ENCODE measurements at places on chromosomes 6 and 20.

DNA sequence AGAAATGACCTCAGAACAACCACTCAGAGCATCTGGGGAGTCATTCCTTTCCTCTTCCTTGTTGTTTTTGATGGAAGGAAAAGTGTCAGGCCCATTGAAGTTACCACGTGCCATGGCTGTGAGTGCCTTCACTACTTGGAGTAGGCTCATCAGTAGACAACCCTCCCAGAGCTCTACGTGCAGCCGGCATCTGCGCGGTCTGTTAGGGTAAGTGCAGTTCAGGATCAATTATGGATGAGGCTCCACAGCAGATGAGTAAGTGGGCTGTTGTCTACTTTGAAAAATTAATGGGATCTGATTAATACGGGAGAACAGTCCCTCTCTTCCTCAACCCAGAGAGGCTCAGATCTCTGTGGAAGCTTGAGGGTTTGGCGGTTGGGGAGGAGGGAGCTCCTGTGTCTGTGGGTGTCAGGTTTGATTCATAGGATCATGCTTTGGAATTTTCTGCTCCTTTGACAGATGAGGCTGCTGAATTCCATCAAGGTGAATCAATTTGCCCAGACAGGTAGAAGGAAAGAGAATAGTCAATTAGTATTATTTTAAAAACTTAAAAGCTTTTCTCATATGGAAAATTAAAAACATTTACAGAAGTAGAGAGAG lies 93.8 kb upstream of the TOX2 start:
- no peak for DNase-seq

DNA sequence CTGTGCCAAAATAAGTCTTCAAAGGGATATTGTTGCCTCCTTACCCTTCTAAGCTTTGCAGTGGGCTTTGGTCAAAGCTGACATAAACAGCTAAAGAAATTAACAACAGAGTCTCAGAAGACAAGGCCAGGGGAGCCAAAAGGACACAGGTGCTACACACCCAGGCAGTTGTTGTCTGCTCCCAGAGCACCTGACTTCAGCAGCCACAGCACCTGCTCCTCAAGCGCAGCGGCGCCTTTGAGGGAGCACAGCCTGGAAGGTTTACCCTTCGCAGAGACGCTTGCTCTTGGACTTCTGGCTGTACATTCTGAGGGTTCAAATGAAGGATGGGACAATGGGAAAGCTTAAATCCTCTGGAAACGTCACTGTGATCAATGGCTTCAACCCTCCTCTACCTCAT lies 16.6 kb downstream of the B4GALT5 start:
- DNase-seq, result no peak

DNA sequence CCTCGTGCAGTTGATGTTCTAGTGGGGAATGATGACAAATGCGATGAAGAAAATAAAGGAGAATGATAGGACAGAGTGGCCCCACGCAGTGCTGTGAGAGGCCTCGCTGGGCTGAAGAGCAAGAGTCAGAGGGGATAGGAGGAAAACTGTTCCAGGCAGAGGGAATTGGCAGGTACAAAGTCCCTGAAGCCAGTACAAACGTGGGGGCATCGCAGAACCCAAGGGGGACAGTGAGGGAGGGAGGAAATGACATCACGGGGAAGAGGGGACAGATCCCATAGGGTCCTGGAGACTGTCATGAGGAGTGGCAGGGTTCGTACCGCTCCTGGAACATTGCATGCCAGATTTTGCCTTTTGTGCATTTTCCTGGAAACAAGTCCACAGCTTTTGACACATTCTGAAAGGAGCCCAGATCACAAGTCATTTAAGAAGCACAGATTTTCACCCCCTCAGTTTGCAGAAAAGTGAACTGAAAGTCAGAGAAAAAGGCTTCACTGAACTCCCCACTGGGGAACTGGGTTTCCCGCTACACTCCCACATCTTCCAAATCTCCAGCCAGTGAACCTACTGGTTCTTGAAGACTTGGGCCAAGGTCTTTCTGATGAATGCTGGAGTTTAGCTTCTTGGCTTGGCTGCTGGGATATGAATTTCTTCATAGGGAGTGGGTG lies 77.0 kb downstream of the SULF2 start:
- no peak for DNase-seq

DNA sequence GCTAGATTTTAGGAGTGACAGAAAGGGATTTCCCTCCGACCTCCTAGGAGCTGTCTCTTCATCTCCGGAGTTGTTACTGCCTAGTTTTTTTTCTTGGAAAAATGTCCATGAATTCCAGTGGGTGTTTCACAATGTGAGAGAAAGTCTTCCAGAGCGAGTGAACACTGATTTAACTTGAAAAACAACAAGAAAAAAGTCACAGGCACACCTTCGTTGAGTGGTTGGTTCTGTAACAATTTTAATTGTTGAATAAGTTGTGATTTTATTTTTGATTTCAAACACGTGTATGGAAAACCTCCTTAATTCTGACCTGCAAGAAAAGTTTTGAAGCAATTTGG lies 2.9 kb downstream of the TFAP2C start:
- no peak for DNase-seq

DNA sequence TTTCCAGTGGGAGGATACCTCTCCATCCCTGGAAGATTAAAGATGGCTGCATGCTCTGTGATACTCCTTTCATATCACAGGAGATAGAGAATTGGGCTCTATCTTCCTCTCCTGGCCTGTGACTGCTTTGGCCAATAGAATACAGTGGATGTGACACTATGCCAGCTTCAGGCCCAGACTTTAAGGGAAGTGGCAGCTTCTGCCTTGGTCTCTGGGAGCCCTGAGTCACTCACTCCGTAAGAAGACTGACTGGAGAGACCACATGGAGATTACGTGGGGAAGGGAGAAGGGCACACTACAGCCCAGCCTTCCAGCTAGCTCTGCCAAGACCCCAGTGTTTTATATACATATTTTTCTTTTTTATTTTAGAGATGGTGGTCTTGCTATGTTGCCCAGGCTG lies 10.4 kb upstream of the MMP9 start:
- no peak for DNase-seq

- no peak for DNase-seq
Measured at GRCh38 chr6:146767632-146768031, 168.9 kb downstream of the ADGB start.

- no peak for DNase-seq
Measured at GRCh38 chr6:54737247-54737646, 109.3 kb upstream of the FAM83B start.

DNA sequence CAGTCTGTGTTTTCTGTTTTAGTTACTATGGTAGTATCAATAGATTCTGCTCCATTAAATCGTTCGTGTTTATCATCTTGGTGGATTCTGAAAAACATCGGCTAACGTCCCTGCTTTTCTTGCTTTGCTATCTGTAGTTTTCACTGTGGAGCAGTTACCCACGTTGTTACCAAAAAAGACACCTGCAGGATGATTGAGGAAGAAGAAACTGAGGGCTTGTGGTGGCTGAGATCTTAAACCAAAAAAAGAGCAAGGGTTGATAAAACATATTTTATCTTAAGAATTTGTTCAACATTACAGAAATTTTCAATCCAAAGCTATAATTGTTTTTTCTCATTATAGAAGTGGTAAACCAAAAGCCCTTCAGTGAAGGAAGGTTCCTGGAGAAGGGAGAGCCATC lies 166.3 kb downstream of the FARS2 start:
- DNase-seq, result no peak

DNA sequence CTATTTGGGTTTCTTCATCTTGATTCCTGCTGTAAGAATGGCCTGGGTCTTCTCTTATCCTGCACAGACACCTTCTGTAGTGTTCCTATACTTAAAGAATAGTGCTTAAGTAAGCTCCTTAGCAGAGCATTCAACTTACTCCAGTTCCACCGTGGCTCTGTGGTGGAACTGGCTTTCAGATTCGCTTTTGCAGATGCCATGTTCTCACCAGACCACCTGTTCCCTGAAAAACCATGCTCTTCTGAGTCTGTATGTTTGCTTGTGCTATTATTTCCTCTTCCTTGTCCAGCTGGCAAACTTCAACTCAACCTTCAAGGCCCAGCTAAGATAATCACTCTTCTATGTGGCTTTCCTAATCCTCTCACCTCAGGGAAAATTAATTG lies 4.9 kb downstream of the ELMO2 start:
- no peak for DNase-seq

DNA sequence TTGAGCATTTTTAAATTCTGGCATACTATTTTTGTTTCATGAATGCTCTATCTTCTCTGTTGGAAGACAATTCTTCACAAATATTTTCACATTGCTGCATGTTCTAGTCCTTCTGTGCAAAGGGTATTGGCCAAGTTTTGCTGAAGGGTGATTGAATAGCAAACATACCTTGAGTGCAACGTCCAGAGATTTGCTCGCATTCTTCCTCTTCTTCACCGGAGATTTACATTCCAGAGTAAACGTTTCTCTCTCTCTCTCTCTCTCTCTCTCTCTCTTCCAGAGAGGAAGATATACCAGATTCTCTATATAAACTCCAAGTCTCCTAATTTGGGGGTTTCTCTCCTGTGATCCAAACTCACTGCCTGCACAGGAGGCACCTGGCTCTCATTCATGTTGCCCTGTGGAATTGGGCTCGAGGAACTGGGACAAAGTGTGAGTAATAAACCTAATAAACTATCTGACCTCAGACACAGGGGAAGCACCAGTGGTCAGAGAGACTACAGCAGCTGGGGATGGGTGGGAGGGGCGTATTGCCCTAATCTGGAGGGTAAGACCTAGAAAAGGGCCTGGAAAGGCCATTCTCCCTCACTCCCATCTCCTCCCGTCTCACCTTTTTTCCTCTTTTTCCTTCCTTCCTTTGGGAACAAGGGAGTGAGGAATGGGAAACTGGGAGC lies 1.1 kb upstream of the TREML1 start:
- no peak for DNase-seq

GRCh38 chr6:37368961-37369320 lies 15.2 kb downstream of the RNF8 start:
- DNase-seq, result no peak

- no peak for DNase-seq
Measured at GRCh38 chr6:52243282-52243893, 912 bp downstream of the IL17F start.

DNA sequence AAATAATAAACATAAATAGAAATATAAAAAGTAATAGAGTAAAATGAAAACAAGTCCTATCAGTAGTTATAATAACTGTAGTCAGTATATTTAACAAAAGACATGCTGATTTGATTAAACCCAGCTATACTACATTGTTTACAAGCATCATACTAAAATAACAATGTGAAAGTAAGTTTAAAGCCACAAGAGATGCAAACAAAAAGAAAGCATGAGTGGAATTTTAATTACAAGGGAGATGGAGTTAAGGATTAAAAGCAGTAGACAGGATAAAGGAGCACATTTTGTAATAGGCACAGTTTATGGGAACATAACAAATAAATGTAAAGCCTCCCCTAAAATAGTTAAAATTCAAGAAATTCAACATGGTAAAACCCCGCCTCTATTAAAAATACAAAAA lies 41.5 kb downstream of the SENP6 start:
- no peak for DNase-seq

DNA sequence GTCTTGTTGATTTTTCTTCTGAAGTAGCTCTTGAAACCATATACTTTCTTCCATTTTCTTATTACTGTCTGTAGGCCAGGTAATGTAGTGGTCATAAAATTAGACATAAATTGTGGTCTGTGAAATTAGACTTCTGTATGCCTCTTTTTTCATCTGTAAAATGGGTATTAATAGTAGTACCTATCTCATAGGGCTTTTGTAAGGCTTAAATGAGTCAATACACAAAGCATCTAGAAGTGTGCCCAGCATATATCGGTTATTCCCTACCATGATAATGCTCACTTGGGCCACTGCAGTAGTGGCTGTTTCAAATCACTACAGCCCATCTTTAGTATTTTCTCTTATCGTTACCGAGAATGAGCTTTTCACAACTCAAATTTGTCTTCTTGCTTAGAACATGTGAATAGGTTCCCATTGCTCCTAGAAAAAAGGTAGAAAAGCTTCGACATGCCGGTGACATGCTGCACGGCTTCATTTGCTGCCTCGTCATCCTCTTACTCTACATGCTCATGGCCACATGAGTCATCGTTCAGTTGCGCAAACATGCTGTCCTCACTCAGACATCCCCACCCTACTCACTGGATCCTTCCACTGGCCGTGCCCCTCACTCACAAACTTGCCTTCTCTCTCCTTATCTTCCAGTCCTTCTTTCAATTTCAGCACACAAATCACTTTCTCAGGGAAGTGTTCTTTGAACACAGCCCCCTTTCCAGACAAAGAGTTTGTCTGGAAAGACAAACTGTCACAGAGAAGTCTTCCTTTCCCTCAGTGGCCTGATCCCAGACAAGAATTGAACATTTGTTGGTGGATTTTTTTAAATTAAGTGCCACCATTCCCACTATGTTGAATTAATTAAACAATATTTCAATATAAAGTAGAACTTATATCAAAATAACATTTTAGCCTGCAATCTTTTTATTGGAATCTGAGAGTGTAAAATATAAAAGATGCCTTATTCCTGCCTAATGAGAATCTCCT lies 32.2 kb upstream of the ERVFRD-1 start:
- no peak for DNase-seq

DNA sequence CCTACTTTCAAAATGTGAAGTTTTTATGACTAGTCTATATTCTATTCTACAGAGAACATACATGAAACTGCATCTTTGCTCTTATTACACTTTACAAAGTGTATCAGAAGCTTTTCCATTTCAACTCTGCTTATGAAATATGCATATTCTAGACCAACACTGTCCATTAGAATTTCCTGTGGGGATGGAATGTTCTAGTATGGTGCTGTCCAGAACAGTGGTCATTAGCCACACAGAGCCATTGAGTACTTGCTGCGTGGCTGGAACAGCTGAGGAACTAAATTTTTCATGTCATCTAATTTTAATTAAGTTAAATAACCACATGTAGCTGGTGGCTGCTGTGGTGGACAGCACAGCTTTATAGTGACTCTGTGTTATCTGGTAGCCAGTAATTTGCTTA lies 105.9 kb upstream of the PDE10A start:
- DNase-seq, result no peak

GRCh38 chr6:140744659-140745320 lies 1370.3 kb upstream of the CITED2 start:
- DNase-seq, result no peak

- no peak for DNase-seq
Measured at GRCh38 chr20:35039146-35039545, 53.5 kb downstream of the TRPC4AP start.

DNA sequence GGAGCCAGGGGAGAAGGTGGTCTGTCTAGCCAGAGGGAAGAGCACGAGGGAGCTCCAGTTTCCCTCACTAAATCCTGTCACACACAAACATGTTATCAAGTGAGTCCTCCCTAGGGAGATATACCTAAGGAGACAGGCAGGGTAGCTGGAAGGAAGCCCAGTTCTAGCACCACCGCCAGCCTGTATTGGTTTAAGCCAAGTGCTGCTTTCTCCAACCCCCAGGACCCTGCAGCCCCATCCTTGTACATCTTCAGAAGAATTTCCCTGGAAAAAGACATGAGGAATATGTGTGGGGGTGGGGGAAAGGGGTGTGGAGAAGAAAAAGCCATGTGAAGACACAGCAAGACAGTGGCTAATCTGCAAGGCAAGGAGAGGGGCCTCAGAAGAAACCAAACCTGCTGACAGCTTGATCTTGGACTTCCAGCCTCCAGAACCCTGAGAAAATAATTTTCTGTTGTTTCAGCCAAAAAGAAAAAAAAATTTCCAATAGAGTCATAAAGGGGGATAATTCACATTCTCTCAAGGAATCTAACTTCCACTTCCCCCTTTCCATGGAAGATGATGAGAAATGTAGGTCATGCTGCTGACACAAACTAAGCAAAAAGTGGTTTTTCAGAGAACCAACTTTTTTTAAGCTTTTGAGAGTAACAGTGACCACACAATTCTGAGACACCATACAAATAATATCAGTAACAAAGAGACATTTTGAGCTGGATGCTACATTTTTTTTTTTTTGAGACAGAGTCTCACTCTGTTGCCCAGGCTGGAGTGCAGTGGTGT lies 103.2 kb upstream of the PRDM1 start:
- DNase-seq, result no peak

GRCh38 chr20:46347841-46348803 lies 39.8 kb upstream of the CDH22 start:
- DNase-seq, result no peak

Data from T-helper 17 cell (primary cell).